ENCODE measurements at places on chromosomes 4 and X.

- DNase-seq: no peak
These were observed 417.6 kb upstream of the ZFP42 start for GRCh38 chr4:187577941-187578480.

- DNase-seq: no peak
These were observed 2.3 kb downstream of the P2RY4 start for GRCh38 chrX:70257423-70258288.

GRCh38 chr4:109821185-109821584 lies 5.6 kb downstream of the GAR1 start:
- DNase-seq: no peak

- no peak for DNase-seq
These were observed 210.0 kb downstream of the ASMT start for GRCh38 chrX:1824855-1825254.

- DNase-seq: no peak
These were observed 78.8 kb downstream of the BMP3 start for GRCh38 chr4:81109356-81109755.

DNA sequence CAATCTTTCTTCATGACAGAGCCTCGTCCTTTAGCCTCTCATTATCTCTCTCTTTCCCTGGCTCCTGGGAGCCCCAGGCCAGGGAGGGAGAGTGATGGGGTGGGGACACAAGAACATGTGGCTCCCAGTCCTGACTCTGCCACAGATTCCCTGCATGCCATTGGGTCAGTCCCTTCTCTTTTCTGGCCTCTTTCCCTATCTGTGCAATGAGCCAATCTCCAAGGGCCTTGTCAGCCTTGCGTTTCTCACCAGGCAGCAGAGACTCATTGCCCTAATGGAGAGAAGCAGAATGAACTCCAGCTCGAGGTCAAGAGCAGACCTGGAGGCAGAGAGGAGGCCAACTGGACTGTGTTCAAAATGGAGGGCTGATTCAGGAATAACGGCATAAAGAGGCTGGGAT lies 38.4 kb upstream of the PJA1 start:
- no peak for DNase-seq

DNA sequence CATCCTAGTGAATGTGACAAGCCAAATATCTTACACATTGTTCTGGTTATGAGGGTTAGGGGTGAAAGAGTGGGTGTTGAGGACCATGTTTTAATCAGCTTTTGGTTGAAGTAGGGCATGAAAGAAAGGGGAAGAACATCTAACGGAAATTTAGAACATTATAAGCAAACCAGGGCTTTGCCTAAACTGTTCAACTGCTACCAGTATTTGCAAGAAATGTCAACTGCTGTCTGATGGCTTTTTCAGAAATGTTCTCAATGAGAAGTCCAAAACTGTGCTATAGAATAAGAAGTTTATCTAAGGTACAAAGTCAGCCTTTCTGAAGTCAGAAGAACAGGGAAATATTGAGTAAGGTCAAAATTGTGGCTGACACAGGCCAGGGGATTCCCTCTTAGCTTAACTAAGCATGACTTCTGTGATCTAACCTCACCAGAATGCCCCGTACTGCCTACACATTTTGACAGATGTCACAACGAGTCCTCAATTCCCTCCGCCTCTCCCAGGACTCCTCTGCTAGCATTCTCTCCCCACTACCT lies 67.1 kb downstream of the DTHD1 start:
- DNase-seq: peak; percentile 29

- no peak for DNase-seq
These were observed 947.9 kb downstream of the PDHA2 start for GRCh38 chr4:96787766-96788165.

GRCh38 chr4:102807345-102807744 lies 20.0 kb downstream of the UBE2D3 start:
- DNase-seq: no peak

- no peak for DNase-seq
These were observed 12.7 kb upstream of the ABLIM2 start for GRCh38 chr4:8171266-8171665.

DNA sequence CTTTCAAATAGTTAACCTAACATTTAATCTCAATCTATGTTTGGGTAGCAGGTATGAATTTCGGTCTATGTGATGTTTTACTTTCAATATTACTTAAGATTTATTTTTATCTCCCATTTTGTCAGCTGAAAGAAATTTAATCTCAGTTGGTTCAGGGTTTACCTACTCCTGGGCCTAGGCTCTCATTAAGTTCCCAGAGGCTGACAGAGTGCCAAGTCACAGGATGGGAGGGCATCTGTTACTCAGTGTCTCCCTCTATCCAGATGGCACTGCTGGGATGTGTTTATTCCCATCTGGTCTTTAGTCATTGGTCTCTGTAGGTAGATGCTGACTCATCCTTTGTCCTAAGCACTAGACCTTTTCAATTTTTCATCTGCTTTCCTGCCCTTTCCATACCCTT lies 129.4 kb upstream of the ARSJ start:
- no peak for DNase-seq

- no peak for DNase-seq
These were observed 6.2 kb upstream of the MGARP start for GRCh38 chr4:139286186-139286698.

DNA sequence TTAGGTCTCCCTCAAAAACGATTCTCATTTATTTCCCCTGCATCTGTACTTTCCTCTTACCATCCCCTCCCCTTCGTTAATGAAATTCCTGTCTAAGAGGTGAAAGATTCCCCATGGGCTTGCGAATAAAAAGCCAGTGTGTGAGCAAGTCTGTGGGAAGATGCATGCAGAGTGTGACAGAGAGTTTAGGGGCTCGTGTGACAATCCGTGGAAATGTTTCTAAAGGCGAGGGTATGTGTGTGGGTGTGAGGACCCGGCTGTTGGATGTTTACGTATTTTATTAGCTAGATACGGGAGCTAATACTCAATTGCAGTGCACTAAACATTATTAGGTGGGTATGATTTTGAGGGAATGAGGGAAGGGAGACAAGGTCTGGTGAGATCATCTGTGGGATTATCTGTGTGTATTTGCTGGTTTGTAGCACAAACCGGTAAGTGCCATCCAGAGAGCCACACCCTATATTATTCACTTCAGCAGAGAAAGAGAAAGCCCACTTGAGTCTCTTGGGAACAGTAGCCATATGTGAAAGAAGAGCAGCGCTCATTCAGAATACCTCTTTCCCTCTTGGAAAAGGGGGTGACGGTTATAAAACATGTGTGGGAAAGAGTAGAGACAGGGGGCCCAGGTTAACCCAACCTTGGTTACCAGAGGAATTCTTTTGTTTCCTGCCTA lies 893 bp upstream of the HOPX start:
- no peak for DNase-seq

DNA sequence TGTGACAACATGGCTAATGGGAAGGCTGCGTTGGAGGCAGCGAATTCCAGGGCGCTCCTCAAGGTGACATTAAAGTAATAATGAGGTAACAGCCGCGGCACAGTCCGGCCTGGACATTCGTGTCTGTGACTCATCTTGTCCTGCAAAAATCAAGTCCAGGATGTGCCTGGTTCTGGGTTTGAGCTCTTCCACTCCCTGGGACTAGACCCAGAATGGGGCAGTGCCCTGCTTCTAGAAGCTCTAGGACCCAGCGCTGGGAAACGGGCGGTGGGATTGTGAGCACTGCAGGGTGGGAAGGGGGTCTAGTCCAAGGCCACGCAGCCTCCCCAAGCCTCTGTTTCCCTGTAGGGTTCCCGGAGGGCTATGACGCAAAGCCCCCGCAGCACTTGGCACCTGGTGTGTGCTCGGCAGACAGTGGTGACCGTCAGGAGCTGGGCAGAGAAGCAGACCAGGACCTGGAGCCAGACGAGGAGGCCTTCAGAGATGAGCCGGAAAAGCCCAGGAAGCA lies 34.9 kb downstream of the HMX1 start:
- DNase-seq: no peak

DNA sequence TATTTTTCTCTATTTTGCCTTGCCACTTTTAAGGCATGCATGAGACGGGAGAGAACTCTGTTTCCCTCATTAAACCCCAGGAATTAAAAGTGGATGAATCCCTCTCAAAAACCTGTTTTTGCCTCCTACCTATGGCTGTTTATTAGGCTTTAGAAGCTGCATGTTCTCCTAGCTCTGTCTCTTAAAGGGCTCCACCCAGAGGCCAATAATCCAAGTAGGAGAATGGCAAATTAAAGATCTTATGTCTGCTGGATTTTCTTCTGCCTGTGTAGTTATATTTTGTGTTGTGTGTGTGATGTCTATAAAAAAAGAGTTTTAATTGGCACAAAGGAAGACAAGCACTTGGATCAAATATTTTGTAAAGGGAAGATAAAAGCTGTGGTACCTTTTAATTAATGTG lies 32.4 kb downstream of the MAGEC1 start:
- DNase-seq: no peak

DNA sequence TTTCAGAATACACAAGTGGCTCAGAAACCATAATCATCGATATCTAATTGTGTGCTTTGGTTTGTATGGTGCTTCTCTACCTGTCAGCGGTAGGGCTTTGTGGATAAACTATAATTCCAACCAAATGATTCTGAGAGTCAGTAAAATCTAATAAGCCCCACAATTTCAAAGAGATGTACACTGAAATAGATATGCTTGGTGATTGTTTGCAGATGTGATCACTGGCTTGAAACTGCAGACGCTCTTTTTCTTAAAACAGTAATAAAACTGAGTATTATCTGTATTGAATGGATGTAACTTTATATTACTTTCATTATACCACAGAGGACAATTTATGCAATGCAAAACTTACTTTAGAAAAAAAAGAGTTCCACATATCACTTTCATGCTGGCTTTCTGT lies 198.8 kb upstream of the ANXA10 start:
- no peak for DNase-seq

GRCh38 chr4:185508181-185508580 lies 27.1 kb downstream of the PDLIM3 start:
- no peak for DNase-seq

DNA sequence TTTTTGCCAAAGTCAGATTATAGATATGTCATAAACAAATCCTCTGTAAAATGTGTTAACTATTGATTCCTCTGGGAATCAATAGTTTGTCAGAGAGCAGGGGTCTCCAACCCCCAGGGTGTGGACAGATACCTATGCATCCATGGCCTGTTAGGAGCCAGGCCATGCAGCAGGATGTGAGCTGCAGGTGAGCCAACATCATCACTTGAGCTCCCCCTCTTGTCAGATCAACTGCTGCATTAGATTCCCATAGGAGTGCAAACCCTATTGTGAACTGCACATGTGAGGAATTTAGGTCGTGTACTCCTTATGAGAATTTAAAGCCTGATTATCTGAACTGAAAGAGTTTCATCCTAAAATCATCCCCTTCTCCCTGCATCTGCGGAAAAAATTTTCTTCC lies 1365.4 kb downstream of the ARAP2 start:
- no peak for DNase-seq

DNA sequence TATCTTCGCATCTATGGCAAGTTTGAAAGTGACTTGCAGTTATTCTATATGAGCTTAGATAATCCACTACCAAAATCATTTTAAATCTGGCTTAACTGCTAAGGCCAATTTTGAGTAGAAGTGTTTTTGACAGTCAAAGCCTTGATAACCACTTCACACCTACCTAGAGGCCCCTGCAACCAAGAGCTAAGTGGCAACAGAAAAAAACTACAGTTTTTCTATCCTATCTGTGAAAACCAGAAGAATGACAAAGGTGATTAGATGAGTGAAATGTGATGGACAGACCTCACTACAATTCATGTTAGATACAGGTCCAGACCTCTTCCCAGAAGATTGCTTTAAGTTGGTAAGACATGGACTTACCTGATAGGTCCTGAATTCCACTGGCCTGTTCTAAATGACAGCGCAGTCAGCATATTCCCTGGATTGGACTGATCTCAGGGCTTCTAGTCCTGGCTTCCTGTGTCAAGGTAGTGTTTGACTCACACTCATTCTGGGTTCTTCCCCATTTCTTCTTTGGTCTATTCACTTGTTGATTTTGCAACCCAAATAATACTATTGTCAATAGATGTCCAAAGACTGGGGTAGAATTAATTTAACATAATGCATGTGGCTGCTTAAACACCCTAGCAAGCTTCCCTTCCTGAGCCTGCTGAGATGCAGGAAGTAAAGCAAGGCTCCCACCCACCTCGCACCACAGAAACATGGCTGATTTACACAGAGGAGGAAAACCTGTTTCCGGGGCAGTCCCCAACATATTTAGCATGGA lies 65.1 kb downstream of the PPP3CA start:
- DNase-seq: peak; percentile 29

DNA sequence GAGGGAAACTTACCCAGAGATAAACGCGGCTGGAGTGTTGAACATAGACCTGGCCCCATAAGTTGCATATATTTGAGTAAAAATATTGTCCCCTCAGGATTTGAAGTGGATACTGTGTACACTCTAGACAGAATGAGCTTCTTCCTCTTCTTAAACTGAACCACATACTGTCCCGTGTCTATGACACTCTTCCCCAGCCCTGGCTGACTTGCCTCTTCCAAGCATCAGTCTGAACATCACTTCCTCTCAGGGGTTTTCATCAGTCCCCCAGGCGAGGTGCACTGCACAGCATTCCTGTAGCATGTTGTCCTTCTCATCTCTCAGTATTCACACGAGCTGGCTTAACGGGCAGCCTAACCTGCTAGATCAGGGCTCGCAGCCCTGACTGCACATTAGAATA lies 80.5 kb upstream of the TMEM150C start:
- no peak for DNase-seq

- DNase-seq: no peak
These were observed 6.0 kb upstream of the CCKAR start for GRCh38 chr4:26496207-26496783.

DNA sequence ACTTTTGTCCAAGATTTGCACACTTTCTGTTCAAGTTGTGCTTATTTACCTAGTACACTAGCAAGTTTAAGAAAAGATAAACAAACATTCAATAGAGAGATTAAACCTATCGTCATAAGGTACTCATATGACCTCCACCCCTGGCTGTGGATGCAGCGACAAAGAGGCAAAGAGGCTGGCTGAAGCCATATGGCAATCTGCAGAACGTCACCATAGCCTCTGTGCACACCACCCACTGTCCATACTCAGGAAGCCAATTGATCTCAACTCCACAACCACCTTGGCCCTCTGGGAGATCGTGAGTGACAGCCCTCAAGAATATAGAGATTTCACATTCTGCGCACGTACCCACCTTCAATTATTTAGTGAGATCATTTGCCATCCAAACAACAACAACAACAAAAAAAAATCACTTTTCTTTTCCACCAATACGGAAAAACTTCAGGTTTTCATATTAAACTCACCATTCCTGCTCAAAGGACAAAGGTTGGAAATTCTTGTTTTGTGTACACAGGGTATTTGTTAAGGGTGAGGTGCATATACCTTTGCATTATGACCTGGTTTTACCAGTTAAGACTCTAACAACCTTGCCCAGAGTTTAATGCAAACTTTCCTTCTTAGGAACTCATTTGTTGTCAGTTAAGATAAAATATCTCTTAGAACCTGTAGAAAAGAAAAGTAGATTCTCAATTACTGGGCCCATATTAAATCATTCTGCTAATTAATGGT lies 243.0 kb upstream of the FSTL5 start:
- DNase-seq: no peak
